ENCODE measurements at places on chromosomes 1 and 21.
A peak's percentile ranks its signal among the peaks of the same experiment; 100 is the strongest.

DNA sequence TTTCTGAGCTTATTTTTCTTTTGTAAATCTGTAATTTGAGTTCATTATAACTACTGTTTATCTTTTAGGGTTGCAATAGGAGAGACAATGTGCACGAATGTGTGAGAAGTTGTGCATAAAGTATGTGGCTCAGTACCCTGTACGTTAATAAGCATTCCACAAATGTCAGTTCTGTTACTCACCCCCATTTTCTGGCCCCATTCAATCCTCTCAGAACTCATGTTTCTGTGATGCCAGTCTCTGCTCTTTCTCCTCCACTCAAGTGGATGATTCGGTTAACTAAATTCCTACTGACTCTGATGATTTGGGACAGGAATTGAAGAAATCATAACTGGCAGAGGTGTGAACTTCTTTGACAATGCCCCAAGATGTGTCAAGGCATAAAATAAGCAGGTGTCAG, 10.2 kb upstream of the DMRTB1 start:
- no peak for DNase-seq
- no peak overlapping the region for H3K4me3 ChIP-seq
- H3K27me3 ChIP-seq = no peaks in the 10 kb centered on the region

DNA sequence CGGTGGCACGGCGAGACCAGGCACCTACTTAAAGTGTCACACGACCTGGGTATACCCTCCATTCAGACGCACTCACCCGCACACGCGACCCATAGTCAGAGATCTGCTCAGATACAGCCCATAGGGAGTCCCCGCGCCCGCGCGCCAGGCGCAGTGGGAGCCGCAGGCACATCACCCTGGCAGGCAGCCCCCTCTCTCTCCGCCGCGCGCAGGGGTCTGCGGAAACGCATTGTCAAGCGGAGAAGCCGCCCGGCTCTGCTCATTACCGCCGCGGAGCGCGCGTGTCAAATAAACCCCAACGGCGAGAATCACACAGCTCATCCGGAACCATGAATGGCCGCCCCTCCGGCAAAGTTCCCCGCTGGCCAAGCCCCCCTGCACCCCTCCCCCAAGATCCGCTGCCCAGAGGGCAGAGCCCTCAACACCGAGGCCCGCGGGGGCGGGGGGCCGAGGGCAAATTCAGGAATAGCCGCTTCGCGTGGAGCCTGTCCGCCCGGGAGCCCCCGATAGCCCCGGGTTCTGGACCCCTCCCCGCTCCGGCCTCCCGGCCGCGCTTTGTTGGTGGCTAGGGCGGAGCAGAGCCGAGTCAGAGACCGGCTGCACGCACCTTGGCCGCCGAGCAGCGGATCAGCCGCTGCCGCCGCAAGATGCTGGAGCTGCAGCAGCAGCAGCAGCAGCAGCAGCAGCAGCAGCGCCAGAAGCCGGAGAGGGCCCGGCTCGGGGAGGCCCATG, 522 bp downstream of the LRP8 start:
- H3K27me3 ChIP-seq = no peaks in the 10 kb centered on the region
- peak; percentile 49 for DNase-seq
- peak overlapping the region; percentile 39 for H3K27ac ChIP-seq
- H3K4me1 ChIP-seq = peaks cover 6% of the 10 kb centered on the region
- peak overlapping the region; percentile 74 for H3K4me3 ChIP-seq

DNA sequence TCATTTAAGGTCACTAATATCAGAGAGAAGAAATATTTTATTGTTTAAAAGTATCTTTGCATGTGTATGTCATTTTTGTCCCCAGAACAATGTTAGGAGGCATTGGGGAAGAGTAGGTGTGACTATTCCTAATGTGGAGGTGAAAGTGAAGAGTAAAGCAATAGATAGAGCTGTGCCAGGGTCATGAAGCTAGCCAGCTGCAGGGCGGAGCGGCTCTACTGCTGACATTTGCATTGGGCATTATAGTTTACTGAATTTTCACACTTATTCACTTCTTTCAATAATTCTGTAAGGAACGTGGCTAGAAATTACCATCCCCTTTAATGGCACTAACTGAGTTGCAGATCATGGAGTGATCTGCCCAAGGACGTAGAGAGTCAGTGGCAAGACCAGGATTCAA, 35.3 kb downstream of the KCNA2 start:
- H3K4me3 ChIP-seq = no peak overlapping the region
- H3K36me3 ChIP-seq = no peaks in the 10 kb centered on the region
- no peaks in the 10 kb centered on the region for H3K27me3 ChIP-seq
- no peaks in the 10 kb centered on the region for H3K4me1 ChIP-seq
- no peak for DNase-seq

DNA sequence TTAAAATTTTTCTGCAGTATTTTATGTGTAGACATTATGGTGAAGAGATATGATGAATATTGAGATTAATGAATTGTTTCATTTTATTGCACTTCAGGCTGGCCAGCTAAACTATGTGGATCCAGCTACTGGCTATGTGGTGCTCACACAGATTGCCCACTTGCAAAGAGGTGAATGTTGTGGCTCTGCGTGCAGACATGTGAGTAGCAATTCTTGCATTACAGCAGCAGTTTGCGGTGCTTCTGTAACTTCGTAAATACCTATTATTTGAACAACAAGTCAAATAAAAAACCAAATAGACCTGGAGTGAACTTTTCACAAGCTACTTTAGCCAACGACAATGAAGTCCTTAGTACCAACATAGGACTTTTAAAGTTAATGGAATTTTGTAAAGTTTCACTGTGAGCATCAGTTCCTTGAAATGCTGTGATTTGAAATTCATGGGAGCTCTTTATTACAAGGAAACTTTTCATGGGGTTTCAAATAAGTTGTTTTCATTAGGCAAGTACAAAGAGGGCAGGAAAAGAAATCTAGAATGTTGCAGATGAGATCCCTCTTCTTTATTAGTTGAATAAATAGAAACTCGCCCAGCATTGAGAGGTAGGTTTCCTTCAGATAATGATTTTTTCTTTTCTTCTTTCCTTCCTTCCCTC, 3.4 kb downstream of the C1orf53 start:
- H3K36me3 ChIP-seq = no peaks in the 10 kb centered on the region
- peaks cover 5% of the 10 kb centered on the region for H3K4me1 ChIP-seq
- no peak overlapping the region for H3K4me3 ChIP-seq
- H3K27me3 ChIP-seq = peaks cover 35% of the 10 kb centered on the region

GRCh38 chr1:228445843-228446650, 29.4 kb upstream of the TRIM17 start:
- H3K4me1 ChIP-seq = no peaks in the 10 kb centered on the region
- H3K36me3 ChIP-seq = no peaks in the 10 kb centered on the region
- H3K4me3 ChIP-seq = peak overlapping the region; percentile 19
- H3K27me3 ChIP-seq = peaks cover 21% of the 10 kb centered on the region
- DNase-seq = no peak

- DNase-seq = no peak
Measured at GRCh38 chr1:11046625-11047365, at the start of gene MASP2. MASP2 (minus strand) TSS chr1:11047239; CDS start chr1:11047207, 32 bp downstream.

- H3K27me3 ChIP-seq = no peaks in the 10 kb centered on the region
- H3K36me3 ChIP-seq = no peaks in the 10 kb centered on the region
- no peak for DNase-seq
- no peak overlapping the region for H3K27ac ChIP-seq
- H3K4me3 ChIP-seq = no peak overlapping the region
- no peaks in the 10 kb centered on the region for H3K4me1 ChIP-seq
Measured at GRCh38 chr1:8693107-8693506, 124.3 kb downstream of the RERE start.

GRCh38 chr1:52674497-52675384, 23.4 kb downstream of the COA7 start:
- DNase-seq = no peak
- H3K4me1 ChIP-seq = no peaks in the 10 kb centered on the region
- no peak overlapping the region for H3K27ac ChIP-seq
- H3K4me3 ChIP-seq = no peak overlapping the region
- no peaks in the 10 kb centered on the region for H3K36me3 ChIP-seq
- no peaks in the 10 kb centered on the region for H3K27me3 ChIP-seq

- peaks cover 9% of the 10 kb centered on the region for H3K4me1 ChIP-seq
- no peak for DNase-seq
- H3K36me3 ChIP-seq = no peaks in the 10 kb centered on the region
- no peak overlapping the region for H3K4me3 ChIP-seq
- H3K27me3 ChIP-seq = no peaks in the 10 kb centered on the region
Measured at GRCh38 chr1:8397511-8397910, 79.6 kb downstream of the SLC45A1 start.

DNA sequence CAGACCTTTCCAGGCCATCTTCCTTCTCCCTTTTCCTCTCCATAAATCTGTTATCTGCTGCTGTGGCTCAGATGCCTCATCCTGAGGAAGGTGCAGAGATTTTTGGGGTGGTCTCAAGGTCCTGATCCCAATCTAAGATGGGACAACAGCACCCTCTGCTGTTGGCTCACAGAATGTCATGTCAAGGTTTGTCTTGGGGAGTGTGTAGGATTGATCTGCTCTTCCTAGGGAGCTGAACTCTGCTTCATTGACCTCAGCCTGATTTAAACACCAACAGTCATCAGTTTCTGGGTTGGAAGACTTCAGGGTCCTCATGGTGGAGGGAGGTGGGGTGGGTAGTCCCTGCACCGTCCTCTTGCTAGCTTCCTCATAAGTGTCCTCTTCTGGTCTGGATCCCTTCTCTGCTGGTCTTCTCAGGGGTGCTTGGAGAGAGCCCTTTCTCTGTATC, 62.8 kb upstream of the LAX1 start:
- no peak overlapping the region for H3K27ac ChIP-seq
- H3K4me1 ChIP-seq = no peaks in the 10 kb centered on the region
- DNase-seq = peak; percentile 60
- no peak overlapping the region for H3K4me3 ChIP-seq

DNA sequence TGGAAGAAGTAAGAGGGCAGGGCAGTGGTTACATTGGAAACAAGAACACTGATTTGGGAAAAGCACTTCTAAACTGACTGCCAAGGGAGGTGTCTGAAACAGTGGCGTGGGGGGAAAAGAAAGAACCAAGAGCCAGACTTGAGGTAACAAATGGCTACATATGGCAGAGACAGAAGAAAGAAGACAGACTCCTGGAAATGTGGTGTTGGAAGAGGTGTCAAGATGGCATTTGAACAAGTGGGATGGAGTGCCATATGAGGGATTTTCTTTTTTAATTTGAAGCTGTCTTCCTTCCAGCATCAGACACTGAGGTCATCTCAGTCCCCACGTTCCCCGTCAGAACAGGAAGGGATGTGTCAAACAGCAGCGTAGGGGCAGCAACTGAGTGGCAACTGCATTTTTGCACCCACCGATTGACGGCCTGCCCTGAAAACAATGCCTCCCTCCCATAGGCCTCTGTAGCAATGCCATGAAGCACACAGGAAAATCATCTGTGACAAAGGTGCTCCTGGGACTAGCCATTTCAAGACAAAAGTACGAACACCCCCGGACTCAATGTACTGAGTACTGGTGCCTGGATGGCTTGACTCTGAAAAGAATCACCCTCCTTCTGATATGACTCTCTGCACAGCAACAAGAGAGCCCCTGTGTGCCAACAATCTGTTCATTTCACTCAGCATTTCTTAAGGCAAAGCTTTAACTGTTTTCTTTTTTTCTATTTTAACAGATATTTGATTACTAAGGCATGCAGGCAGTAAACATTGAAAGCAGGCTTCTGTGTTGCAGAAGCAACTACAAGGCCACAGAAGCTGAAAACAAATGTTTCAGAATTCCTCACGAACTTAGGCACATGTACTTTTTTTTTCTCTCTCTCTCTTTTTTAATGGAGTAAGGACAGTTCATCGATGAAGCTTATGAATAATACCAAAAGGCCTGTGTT, 37.0 kb downstream of the LPAR3 start:
- no peaks in the 10 kb centered on the region for H3K36me3 ChIP-seq
- no peaks in the 10 kb centered on the region for H3K27me3 ChIP-seq
- peaks cover 7% of the 10 kb centered on the region for H3K4me1 ChIP-seq
- peak; percentile 8 for DNase-seq
- no peak overlapping the region for H3K27ac ChIP-seq
- H3K4me3 ChIP-seq = no peak overlapping the region

GRCh38 chr1:175548774-175549173, 194.6 kb downstream of the TNR start:
- DNase-seq = no peak
- H3K36me3 ChIP-seq = no peaks in the 10 kb centered on the region
- no peak overlapping the region for H3K27ac ChIP-seq
- H3K4me1 ChIP-seq = no peaks in the 10 kb centered on the region
- H3K27me3 ChIP-seq = no peaks in the 10 kb centered on the region
